ENCODE measurements at places on chromosomes 11 and 22.

DNA sequence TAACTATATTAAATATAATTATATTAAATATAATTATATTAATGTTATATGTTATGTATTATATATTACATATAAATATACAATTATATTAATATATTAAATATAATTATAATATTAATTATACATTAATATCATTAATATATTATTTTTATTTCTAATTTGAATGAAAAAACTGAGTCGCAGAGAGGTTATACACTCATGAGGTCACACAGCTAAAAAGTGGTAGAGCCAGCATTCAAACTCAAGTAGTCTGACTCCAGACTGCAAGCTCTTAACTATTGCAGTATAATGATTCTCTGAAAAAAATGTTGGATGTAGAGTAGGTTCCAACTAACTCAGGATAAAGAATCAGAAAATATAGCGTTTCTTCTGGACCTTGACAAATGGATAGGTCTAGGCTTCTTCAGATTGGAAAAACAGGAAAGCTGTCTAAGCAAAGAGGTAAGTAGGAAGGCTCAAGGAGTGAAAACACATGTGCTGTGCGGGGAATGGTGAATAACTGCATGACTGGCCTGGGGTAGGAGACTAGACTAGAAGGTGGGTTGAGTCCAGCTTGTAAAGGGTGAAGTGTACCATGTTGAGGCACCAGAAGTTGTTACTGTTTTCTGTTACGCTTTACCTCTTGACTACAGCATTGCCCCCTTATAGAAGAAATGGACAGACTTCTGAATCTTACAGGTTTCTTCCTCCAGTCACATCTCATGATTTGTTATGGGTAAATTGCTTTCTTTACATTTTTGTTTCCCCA is 80.3 kb downstream of the TRIM44 start:
- no peak for DNase-seq

DNA sequence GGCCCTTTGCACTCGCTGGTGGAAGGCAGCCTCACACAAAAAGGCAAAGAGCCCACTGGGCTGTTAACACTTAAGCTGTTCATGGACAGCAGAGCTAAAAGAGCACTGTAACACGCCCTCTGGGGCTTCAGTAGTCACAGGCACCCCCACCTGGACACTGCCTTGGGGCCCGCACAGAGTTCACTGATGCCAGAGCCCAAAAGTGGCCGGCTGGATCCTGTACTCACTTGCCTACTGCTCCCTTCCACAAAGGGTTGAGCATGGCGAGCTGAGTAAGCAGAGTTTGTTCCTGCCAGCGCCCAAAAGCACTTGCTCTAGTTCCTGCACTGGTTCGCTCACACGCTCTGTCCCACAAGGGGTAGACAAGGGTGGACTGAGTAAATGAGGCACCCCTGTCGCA is 78.8 kb downstream of the RELT start:
- no peak for DNase-seq

- DNase-seq, result no peak
These were observed 95.7 kb upstream of the DRD2 start for GRCh38 chr11:113570906-113571305.

DNA sequence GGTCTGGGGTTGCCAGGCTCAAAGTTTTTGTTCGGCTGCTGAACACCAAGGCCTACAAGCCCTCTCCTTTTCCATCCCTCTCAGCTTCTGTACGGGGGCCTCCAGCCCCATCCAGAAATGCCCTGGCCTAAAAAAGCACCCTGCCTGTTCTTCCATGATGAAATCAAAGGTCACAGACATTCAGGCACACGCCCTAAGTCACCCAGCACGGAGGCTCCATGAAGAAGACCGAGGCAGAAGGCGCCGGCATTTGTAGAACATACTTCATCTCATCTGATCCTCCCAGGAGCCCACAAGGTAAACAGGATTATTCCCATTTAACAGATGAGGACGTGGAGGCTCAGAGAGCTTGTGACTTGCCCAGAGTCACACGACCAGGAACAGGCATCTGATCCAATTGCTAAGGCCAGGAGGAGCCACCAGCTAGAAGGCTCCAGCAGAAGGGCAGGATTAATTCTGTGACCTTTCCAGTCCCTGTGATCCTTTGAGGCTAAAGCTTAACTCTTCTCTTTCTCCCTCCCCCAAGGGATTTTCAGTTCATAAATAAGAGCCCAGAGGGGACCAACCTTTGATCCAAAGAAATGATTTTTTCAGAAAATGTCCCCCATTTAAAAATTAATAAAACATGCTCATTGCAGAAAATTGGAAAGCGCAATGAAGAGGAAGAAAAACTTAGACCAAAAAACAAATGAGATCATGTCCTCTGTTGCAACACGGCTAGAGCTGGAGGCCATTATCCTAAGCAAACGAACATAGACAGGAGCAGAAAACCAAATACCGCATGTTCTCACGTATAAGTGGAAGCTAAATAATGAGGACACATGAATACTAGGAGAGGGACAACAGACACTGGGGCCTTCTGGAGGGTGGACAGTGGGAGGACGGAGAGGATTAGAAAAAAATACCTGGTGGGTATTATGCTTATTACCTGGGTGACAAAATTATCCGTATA is 38.7 kb downstream of the CYTH4 start:
- DNase-seq, result no peak

DNA sequence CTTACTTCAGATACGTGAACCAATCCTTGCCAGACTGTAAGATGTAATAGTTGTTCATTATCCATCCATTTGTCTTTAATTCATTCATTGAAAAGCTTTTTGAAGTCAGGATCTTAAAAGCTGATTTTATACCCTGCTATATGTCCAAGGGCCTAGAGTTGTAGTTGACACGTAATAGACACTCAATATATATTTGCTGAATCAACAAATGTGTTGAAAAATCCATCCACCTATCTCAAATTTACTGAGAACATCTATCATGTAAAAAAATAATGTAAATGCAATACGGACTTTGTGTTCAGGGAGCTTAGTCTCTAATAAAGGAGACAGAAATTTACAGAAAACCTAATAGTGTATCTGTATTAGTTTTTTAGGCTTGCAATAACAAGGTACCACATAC is 521.0 kb downstream of the METTL15 start:
- DNase-seq, result no peak

DNA sequence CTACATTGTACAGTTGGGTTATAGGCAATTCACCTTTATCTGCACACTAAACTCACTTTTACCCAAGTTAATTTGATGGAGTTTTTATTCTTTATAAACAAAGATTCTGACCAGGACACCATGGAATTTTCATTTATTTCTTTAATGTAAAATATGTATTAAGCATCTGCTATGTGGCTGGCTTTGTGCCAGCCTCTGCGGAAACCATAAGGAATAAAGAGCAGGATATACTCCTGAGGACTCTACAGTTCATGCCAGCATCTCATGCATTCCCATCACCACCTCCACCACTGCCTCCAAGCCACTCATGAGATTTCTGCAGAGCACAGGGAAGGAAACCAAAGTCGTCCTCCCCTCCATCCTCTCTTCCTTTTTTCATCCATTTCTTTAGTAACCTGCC is 100.0 kb upstream of the DBX1 start:
- DNase-seq, result no peak

GRCh38 chr22:19661156-19661555 is 53.1 kb upstream of the SEPTIN5 start:
- DNase-seq, result no peak

- no peak for DNase-seq
These were observed 57.3 kb upstream of the SYT13 start for GRCh38 chr11:45343444-45343843.

- DNase-seq, result peak; percentile 27
These were observed 78.9 kb downstream of the GRK3 start for GRCh38 chr22:25643232-25644000.

- DNase-seq, result no peak
These were observed 13.8 kb upstream of the MTFP1 start for GRCh38 chr22:30411780-30412179.

DNA sequence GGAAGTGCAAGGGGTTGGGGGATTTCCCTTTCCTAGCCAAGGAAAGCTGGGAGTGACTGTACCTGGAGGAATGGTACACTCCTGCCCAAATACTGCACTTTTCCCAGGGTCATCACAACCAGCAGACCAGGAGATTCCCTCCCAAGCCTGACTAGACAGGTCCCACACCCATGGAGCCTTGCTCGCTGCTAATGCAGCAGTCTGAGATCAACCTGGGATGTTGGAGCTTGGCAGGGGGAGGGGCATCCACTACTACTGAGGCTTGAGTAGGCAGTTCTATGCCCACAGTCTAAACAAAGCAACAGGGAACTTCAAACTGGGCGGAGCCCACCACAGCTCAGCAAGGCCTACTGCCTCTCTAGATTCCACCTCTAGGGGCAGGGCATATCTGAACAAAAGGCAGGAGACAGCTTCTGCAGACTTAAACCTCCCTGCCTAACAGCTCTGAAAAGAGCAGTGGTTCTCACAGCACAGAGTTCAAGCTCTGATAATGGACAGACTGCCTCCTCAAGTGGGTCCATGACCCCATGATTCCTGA is 58.5 kb downstream of the SLC22A9 start:
- DNase-seq, result no peak

DNA sequence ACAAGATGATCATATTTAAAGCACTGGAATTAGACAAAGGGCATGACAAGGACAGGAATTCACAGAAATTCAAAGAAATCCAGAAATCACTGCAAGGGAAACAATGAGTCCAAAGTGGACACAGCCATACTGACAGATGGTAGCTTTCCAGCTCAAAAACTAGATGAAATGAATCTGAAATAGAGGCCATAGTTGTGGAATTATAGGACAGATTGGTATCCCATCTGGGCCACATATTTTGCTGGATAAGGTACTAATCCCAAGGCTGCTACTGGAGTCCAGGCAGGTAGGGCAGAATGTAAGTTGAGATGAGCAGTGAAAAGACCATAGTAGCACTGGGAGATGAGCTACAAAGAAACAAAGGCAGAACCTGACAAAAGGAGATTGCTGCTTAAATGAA is 258.3 kb upstream of the ANO3 start:
- DNase-seq, result no peak

DNA sequence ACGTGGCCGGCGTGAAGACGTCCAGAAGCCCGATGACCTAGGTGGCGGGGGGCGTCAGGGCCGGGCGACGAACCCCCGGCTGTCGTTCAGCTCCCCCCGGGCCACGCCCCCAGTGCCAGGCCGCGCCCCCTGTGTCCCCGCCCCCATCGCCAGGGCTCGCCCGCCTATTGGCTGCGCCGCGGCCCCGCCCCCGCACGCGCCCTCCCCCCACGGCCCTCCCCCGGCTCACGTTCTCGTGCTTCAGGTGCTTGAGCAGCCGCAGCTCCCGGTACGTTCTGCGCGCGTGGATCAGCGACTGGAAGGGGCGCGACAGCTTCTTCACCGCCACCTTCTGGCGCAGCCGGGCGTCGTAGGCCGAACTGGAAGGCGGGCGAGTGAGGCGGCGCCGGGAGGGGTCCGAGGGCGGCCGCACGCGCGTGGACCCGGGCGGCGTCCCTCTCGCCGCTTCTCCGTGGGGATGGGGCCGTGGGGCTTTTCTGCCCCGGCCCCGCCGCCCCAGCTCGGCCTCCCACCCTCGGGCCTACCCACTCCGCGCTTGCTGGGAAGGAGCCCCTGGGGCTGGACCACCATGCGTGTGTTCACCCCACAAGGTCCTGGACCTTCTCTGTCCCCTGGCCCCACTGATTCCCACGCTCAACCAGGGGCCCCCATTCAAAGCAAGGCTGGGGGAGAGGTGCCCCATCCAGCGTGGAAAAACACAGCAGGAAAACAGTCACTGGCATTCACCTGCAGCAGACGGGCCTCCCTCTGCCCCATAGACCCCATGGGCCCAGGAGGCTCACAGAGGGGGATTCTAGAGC is 2.4 kb downstream of the MAPK11 start:
- DNase-seq, result no peak

DNA sequence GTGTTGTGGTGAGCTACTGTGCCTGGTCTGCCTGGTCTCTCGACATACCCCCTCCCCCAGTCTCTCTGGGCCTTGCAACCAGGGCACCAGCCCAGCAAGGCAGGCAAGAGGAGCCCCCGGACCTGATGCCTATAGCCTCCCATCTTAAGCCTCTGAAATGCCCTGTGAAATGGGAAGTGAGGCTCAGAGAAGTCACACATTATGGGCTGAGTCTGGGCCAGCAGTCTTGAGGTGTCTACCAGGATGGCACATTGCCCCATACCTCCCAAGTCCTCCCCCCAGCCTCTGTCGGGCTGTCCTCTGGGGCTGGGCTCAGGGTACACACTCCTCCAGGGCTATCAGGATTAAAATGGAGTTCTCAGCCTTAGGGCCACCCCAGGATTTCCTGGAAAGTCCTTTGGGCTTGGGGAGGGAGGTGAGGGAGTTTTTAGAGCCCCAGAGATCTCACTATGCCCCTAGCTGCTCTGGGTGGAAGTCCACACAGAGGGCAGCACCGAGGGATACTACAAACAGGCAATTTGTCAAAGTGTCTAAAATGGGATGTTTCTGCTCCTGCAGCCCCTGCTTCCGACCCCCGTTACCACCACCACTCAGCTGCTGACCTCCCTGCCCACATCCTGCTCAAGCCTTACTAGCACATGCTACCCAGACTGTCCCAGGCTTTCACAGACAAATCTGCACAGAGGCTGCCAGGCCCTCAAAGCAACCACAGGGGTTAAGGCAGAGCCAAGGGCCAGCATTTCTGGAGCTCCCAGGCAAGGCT is 3.1 kb upstream of the SH3BP1 start:
- no peak for DNase-seq

GRCh38 chr11:128837627-128838026 is 29.5 kb downstream of the KCNJ1 start:
- no peak for DNase-seq

DNA sequence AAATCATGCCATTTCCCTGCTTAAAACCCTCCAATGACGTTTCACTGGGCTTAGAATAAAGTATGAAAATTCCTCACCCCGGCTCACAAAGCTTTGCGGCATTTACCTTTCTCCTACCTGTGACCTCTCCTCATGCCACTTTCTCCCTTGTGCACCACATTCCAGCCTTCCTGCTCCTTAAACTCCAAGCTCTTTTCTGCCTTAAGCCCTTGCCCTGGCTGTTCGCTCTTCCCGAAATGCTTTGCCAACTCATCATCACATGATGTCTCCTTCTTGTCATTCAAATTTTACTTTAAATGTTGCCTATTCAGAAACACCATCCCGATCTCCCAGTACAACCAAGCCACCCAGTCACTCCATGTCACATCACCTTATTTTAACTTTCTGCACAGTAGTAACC is 2.0 kb downstream of the PLEKHA7 start:
- DNase-seq, result no peak

- DNase-seq, result peak; percentile 93
These were observed at the start of gene ACCS for GRCh38 chr11:44065841-44066731. ACCS (plus strand) TSS chr11:44066270; CDS start chr11:44067628, 1,358 bp downstream.

DNA sequence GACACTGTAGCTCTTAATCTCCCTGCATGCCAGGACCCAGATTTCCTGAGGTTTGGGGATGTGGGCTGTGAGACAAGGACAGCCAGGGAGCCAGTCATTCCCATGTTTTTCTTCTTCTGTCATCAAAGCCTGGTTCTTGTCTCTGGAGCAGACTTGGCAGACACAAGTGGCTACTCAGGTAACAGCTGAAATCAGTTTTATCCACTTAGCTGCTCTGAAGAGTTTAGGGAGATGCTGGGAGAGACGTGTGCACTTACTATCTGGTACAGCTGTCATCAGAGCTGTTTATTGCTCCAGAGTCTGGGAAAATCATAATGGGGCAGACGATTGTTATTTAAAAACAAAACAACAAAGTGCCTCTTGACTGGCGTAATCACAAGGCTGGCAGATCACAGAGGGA is 56.6 kb downstream of the CSNK2A3 start:
- DNase-seq, result no peak

- no peak for DNase-seq
These were observed 1402.6 kb downstream of the BRD1 start for GRCh38 chr22:48425091-48425506.

- DNase-seq, result no peak
These were observed 72.7 kb downstream of the WNT7B start for GRCh38 chr22:45904236-45904635.

GRCh38 chr11:133776671-133777367 is 68.5 kb downstream of the SPATA19 start:
- no peak for DNase-seq

Measured in stimulated activated naive B cell treated with anti-CD40 and anti-IgM and Interleukin-4, amounts not matched to agents 10 μg/mL and 1 μg/mL and 100 μg/mL, for 72 hours (primary cell).